ENCODE measurements at places on chromosomes 4 and X. TPM values are rescaled to one million over a fixed set of nuclear protein-coding genes. Genes with fewer than 3 reads are reported as not detected.
A peak's percentile ranks its signal among the peaks of the same experiment; 100 is the strongest.

The CSN1S1 gene
- total RNA-seq: not detected

The NR3C2 gene
- 6.2 TPM for total RNA-seq

The EREG gene
- not detected for total RNA-seq

The STPG2 gene
- not detected for total RNA-seq

The SGCB gene
- total RNA-seq: 7.7 TPM

The GPR143 gene
- not detected for total RNA-seq

The ADAMTS3 gene
- not detected for total RNA-seq

The SAGE1 gene
- not detected for total RNA-seq

The CLDN34 gene
- not detected for total RNA-seq

GRCh38 chr4:186669735-186670134, 53.9 kb downstream of the FAT1 start:
- H3K36me3 ChIP-seq: no peaks in the 10 kb centered on the region
- H3K27me3 ChIP-seq: peaks cover 4% of the 10 kb centered on the region
- H3K27ac ChIP-seq: no peak overlapping the region
- H3K4me1 ChIP-seq: no peaks in the 10 kb centered on the region

GRCh38 chr4:76690011-76690905, 207.7 kb downstream of the SOWAHB start:
- H3K36me3 ChIP-seq: no peaks in the 10 kb centered on the region
- H3K4me1 ChIP-seq: peaks cover 19% of the 10 kb centered on the region
- peaks cover 78% of the 10 kb centered on the region for H3K27me3 ChIP-seq

DNA sequence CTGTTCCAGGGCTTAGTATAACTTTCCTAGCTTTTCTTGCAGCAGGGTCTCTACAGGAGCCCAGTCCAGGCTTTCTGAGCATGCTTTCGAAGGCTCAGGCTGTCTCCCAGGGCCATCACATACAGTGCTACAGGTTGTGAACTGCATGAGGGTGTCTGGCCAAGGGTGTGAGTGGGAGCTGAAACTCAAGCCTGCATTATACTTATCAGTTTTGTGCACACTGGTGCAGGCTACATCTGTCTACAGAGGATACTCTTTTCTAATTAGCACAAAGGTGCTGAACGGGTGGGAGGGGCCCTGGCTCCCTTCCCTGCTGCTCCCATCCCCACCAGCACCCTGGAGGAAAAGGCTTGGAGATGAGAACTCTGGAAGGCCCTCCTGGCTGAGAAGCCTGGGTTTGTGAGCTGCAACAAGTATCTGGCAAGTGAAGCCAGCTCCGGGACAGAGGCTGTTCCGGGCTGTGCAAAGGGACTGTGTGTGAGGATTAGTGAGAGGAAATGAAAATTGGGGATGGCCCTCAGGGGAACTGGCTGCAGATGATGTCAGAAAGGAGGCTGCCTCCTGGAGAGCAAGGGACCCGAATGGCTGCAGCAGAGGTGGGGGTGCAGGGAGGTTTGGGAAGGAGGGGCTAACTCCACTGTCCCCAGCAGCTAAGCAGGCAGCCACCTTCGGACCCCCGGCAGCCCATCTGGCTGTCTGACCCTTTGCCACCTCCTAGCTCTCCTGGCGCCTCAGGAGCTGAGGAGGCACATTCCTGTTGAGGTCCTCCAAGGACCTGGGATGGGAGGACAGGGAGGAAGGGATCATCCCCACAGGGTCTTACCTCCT, 68.5 kb downstream of the EFNB1 start:
- no peaks in the 10 kb centered on the region for H3K27me3 ChIP-seq
- no peaks in the 10 kb centered on the region for H3K36me3 ChIP-seq
- H3K27ac ChIP-seq: no peak overlapping the region
- no peak overlapping the region for H3K4me3 ChIP-seq
- no peak for DNase-seq

DNA sequence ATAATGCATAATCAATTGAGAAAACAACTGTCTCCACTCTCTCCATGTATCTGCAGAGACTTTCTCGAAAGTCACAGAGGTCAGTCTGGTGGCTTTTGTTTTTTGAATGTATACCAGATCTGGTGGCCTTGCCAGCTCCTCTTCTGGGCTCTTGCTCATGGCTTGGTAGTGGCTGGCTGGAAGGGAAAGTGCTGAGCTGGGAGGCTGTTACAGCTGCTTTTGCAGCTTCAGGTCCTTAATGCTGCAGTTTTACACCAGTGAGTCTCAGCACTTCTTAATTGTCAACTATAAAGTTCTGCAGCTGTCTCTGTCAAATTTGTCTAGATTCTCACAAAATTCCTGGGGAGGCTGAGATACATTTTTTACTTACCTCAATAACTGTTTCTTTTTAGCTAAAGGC, 390.0 kb downstream of the GRXCR1 start:
- no peaks in the 10 kb centered on the region for H3K4me1 ChIP-seq
- no peak overlapping the region for H3K27ac ChIP-seq
- H3K4me3 ChIP-seq: no peak overlapping the region
- no peaks in the 10 kb centered on the region for H3K36me3 ChIP-seq

GRCh38 chr4:130393231-130393630, 1297.3 kb downstream of the C4orf33 start:
- H3K4me1 ChIP-seq: no peaks in the 10 kb centered on the region
- H3K27me3 ChIP-seq: no peaks in the 10 kb centered on the region
- H3K36me3 ChIP-seq: no peaks in the 10 kb centered on the region

DNA sequence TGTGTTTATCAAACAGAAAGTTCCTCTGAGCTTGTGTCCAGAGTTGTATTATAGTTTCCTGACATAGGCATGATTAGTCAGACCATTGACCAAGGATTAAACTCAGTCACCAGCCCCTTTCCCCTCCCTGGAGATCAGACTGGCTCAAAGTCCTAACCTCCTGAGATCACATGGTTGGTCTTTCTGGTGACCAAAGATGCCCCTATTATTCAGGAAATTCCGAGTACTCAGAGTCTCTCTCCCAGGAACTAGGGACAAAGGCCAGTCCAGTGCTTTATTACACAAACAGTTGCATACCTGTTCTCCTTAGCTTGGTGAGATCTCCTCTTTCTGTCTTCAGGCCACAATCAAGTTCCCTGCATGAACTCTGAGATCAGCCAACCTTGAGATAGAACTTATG, 14.5 kb upstream of the ENPP6 start:
- no peak for DNase-seq
- H3K27ac ChIP-seq: peak overlapping the region; percentile 21
- H3K27me3 ChIP-seq: no peaks in the 10 kb centered on the region
- H3K4me1 ChIP-seq: peaks cover 58% of the 10 kb centered on the region

DNA sequence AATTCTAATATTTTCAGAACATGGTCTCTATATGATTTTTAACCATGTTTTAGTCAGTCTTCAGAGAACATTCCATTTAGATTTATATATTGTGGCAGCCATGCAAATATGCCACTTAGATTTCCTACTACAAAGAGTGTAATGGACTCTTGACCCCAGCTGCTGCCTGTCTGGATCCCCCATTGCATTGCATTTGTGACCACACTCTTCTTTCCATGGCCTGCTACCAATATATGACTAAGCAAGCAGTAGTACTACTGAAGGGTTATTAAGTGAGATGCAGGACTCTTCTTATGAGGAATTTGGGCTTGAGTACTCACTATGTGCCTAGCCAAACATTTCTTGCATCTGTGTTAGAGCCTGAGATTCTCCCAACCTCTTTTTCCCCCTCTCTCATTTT, 306.8 kb downstream of the PDHA2 start:
- no peaks in the 10 kb centered on the region for H3K4me1 ChIP-seq
- no peak for DNase-seq
- H3K27ac ChIP-seq: no peak overlapping the region
- no peak overlapping the region for H3K4me3 ChIP-seq

DNA sequence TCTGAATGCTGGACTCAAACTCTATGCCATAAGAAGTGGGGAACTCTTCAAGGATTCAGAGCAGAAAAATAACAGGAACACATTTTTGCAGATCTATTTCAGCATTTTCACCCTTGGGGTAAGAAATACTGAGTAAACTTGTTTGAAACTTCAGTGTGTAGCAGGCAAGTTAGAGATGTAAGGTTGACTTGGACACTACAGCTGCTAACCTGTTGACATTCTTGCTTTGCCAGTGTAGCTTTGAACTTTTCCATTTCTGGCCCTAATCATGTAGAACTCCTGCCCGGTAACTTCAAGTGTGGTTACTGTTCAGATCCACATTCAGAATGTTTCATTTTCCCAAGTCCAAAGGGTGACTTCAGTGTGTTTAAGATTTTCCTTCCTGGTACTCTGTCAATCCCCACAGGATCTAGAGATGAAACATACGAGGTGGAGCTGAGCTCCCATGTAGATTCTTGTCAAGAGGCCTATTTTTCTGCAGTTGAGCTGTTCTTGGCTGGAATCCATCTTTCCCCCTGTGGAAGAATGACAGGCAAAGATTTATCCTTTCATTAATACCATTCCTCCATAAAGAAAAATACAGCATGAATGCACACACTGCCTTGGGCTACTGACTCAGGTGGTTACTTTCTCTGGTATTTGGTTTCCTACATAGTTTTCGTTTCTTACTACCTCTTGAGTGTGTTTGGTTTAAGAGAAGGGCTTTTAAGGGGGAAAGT, 34.1 kb downstream of the FHDC1 start:
- H3K4me3 ChIP-seq: no peak overlapping the region
- no peaks in the 10 kb centered on the region for H3K36me3 ChIP-seq
- no peaks in the 10 kb centered on the region for H3K4me1 ChIP-seq
- DNase-seq: no peak

DNA sequence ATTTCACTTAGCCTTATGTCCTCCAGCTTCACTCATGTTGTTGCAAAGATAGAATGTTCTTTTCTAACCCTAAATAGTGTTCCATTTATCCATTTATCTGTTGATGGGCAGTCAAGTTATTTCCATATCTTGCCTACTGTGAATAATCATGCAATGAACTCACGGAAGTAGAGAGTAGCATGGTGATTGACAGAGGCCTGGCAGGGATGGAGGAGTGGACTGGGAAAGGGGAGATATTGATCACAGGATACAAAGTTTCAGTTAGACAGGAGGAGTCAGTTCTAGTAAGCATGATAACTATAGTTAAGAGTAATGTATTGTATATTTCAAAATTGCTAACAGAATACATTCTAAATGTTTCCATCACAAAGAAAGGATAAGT, 10.3 kb upstream of the CLNK start:
- no peaks in the 10 kb centered on the region for H3K36me3 ChIP-seq
- H3K4me1 ChIP-seq: peaks cover 2% of the 10 kb centered on the region
- no peak overlapping the region for H3K4me3 ChIP-seq
- no peaks in the 10 kb centered on the region for H3K27me3 ChIP-seq
- H3K27ac ChIP-seq: no peak overlapping the region
- DNase-seq: no peak

- no peak overlapping the region for H3K27ac ChIP-seq
- no peak overlapping the region for H3K4me3 ChIP-seq
- DNase-seq: no peak
- no peaks in the 10 kb centered on the region for H3K27me3 ChIP-seq
- no peaks in the 10 kb centered on the region for H3K36me3 ChIP-seq
- H3K4me1 ChIP-seq: peaks cover 13% of the 10 kb centered on the region
Observed at GRCh38 chr4:78749258-78749971, 26.7 kb upstream of the BMP2K start.

GRCh38 chrX:85504381-85504780, 124.9 kb upstream of the POF1B start:
- no peak overlapping the region for H3K27ac ChIP-seq
- no peak overlapping the region for H3K4me3 ChIP-seq
- no peaks in the 10 kb centered on the region for H3K36me3 ChIP-seq
- H3K27me3 ChIP-seq: no peaks in the 10 kb centered on the region

- no peak for DNase-seq
- no peak overlapping the region for H3K4me3 ChIP-seq
- no peaks in the 10 kb centered on the region for H3K27me3 ChIP-seq
- H3K27ac ChIP-seq: no peak overlapping the region
Observed at GRCh38 chr4:3516836-3517730, 15.1 kb downstream of the LRPAP1 start.

DNA sequence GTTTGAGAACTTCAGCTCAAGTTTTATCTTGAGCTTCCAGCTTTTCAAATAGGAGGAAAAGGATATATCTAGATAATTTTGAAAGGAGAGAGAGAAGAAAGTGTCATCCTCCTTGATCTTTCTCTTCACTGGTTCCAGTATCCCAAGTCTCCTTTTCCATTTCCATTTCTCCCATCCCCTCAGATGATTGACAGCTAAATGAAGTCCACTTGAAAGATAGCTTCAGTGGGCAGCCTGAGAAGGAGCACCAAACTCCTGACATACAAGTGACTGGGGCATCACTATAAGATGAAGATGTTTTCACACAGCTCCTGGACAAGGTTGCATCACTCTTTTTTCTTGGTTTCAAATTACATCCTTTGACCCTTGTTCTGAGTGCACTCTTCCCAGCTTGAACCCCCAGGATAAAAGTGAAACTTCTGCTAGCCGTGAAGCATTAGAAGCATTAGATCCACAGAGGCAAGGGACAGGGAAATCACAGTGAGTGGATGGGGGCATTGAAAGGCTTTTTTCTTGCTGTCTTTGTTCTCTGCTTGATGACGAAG, 17.5 kb upstream of the MAGEA10 start:
- H3K36me3 ChIP-seq: no peaks in the 10 kb centered on the region
- no peak for DNase-seq
- H3K27me3 ChIP-seq: peaks cover 4% of the 10 kb centered on the region
- no peaks in the 10 kb centered on the region for H3K4me1 ChIP-seq
- H3K27ac ChIP-seq: no peak overlapping the region

- peaks cover 4% of the 10 kb centered on the region for H3K27me3 ChIP-seq
- H3K36me3 ChIP-seq: peaks cover 2% of the 10 kb centered on the region
- DNase-seq: no peak
- H3K4me3 ChIP-seq: no peak overlapping the region
Observed at GRCh38 chr4:99447513-99447912, 12.4 kb upstream of the ADH7 start.

DNA sequence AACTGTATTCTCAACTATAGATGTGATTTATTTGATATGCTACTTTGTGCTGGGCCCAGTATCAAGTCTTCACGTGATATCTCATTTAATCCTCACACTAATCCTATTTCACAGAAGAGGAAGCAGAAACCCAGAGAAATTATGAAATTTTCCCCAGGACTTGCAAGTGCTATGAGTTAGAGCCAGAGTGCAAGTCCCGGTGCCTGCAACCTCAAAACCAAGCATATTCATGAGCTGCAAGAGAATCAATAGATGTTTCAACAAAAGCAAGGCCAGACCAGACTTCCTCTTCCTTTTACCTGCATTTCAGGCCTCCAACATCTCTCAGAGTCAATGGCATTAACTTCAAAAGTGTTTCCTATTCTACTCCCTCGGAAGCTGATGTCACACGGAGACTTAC, 92.2 kb upstream of the GATB start:
- DNase-seq: no peak
- H3K4me1 ChIP-seq: peaks cover 2% of the 10 kb centered on the region
- no peaks in the 10 kb centered on the region for H3K27me3 ChIP-seq
- H3K27ac ChIP-seq: no peak overlapping the region

DNA sequence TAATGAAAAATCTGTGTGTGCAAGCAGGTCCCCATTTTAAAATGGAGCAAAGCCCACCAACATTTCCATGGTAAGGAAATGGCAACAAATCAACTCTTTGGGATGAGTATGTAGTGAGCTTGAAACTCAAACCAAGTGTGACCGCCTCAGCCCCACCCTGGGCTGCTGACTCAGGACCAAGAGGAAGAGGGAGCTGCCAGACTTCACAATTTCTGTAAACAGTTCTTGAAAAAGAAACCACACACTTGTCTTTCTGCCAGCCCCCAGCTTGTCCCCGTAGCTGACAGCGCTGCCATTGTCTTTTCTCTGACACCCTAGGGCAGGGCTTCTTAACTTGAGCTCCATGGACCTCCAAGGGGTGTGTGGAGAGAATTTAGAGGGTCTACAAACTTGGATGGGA, 10.3 kb downstream of the RTL5 start:
- no peak for DNase-seq
- H3K36me3 ChIP-seq: no peaks in the 10 kb centered on the region
- peaks cover 13% of the 10 kb centered on the region for H3K4me1 ChIP-seq
- H3K4me3 ChIP-seq: no peak overlapping the region
- H3K27me3 ChIP-seq: peaks cover 22% of the 10 kb centered on the region
